ENCODE measurements at places on chromosomes 2 and 18.

DNA sequence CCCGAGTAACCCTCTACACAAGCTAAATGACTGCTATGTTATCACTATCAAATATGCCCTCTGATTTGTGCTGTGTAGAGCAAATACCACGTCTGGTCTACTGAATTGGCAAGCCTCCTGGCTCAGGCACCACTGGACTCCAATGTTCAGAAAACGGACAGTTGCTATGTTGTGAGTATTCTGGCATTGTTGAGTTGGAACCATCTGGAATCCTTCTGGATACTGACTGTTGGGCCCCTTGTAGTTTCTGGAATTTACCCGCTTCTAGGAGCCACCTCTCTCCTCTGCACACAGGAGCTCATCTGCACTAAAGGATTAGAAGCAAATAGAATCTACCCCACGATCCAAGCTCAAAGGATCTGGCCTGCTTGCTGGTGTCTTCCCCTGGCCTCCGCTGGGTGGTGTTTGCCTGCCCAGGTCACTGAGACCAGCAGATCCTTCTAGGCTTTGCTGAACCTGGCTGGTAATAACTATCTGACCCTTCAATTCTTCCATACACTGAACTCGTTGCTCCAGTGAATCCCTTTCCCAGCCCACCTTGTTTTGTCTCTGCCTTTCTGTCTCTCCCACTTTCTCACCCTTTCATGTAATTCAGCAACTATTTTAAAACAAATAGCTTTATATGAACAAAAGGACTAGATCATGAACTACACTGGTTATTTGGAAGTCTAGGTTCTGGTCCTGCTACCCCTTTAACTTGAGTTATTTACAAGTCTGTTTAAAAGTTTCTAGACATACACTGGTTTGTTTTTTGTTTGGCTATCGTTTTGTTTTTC, 2.1 kb upstream of the HAAO start:
- no peak for DNase-seq

GRCh38 chr2:173997269-173997668, 32.1 kb upstream of the SP3 start:
- DNase-seq = no peak

DNA sequence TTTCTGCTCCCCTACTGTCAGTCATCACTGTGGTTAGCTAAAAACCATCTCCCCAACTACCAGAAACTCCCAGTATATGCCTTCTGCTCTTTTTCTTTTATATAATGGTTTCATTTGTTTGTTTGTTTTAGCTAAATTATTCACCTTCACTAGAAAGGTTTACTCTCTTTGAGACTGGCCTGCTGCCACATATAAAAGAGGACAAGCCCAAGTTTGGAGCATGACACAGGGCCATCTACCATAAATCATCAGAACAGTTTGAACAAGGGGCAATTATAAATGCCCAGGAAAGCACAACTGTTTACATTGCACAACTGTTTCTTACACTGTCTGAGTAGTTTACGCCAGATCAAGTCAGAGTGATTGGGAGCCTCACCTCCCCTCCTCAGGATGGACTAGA, 471.0 kb upstream of the PIK3C3 start:
- DNase-seq = no peak

- DNase-seq = no peak
These were observed 26.6 kb upstream of the NAPG start for GRCh38 chr18:10499230-10499629.

- DNase-seq = no peak
These were observed 15.9 kb downstream of the DYM start for GRCh38 chr18:49444581-49444980.

DNA sequence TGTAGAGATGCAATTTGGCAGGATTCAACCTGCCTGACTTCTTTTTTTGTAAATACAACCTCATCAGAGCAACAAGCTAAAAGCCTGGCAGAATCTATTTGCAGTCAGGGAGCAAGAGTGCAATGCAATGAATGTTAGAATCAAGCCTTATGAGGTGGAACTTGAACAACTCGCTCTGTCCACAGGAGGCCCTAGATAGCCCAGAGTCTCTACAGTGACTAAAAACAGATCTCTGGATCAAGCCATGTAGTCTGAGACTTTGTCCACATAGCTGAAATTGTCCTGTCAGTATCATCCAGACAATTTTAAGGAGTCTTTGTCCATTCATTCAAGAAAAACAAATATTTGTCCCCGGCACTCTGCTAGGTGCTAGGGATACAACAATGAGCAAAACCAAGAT, 32.0 kb upstream of the CDK5R2 start:
- no peak for DNase-seq

- DNase-seq = no peak
These were observed 17.2 kb downstream of the SULT1C2 start for GRCh38 chr2:108305901-108306300.

- DNase-seq = no peak
These were observed 62.2 kb downstream of the PTRHD1 start for GRCh38 chr2:24731040-24731439.

- DNase-seq = no peak
These were observed 51.2 kb downstream of the MTCL1 start for GRCh38 chr18:8756571-8756970.

GRCh38 chr2:234514873-234515638, 18.2 kb upstream of the ARL4C start:
- DNase-seq = no peak

GRCh38 chr2:202592566-202592965, 42.2 kb upstream of the FAM117B start:
- no peak for DNase-seq

- DNase-seq = no peak
These were observed 529.4 kb downstream of the CCDC85A start for GRCh38 chr2:56713161-56713676.

DNA sequence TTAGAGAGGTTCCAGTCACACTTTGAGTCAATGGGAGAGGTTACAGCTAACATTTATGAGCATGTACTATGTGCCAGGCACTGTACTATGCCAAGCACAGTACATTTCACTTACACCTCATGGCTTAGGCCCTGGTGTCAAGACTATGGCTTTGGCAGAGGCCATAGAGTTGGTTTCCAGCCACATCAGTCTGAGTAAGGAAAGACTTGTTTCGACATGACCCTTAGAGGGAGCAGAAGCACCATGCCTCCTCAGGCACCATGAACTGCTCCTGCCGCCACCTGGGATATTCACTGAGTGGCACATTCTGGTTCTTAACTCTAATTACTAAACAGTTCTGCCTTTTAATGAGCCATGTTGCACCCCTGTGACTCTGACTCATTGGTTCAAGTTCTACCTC, 12.7 kb downstream of the DGUOK start:
- DNase-seq = no peak

DNA sequence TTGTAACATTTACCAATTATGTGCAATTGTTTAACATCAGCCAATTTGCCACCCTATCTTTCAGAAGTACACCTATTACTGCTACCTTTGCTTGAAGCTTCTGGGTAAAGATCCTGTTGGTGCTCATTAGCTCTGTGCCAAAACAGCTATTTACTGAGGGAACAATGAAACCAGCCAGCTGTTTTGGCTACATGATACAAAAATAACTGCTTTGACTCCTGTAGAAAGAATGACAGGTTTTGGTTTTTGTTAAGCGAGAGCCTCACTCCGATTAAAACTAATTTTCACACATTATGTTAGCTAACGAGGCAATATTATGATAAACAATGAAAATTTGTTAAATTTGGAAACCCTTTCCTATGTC, 907.0 kb downstream of the EPHA4 start:
- no peak for DNase-seq

- no peak for DNase-seq
These were observed 9.0 kb upstream of the DSEL start for GRCh38 chr18:67525328-67526099.

- no peak for DNase-seq
These were observed 32.8 kb upstream of the TMEM178A start for GRCh38 chr2:39632876-39633275.

DNA sequence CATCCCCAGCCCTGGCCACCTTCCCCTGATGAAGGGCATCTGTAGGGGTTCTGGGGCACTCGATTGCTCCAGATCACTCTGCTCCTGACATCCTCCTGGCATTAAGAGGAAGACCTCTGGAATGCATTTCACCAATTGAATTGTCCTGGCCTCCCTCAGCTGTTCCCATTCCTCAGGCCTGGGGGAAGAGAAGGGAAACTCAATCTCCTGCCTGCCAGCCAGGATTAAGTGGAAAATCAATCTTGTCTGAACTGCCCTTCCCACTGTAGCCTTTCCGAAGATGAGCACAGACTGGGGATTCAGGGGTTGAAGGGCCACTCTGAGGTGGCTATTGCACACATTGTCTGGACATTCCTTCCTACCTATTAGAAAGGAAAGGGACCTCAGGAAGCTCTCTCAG, 99.8 kb downstream of the ALK start:
- no peak for DNase-seq

GRCh38 chr2:61018318-61018755, 282 bp upstream of the PUS10 start:
- DNase-seq = no peak

DNA sequence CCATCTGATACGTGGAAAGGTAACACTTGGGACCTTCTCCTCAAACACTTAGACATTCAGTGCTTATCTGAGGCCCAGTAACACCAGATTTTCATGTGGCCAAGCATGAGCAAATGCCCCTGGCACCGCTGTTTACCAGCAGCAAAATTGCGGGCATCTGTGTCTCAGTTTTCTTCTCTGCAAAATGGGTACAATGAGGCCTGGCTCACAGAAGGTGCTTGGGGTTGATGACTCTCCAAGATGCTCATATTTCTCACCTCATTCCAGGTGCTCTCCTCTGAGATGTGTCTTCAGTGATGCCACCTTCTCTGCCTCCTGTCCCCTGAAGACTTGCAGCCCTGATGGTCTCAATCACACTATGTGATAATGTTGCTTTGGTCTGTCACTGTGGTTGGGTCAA, 321.7 kb downstream of the TSN start:
- no peak for DNase-seq

GRCh38 chr18:7950380-7951136, 383.4 kb downstream of the PTPRM start:
- no peak for DNase-seq

DNA sequence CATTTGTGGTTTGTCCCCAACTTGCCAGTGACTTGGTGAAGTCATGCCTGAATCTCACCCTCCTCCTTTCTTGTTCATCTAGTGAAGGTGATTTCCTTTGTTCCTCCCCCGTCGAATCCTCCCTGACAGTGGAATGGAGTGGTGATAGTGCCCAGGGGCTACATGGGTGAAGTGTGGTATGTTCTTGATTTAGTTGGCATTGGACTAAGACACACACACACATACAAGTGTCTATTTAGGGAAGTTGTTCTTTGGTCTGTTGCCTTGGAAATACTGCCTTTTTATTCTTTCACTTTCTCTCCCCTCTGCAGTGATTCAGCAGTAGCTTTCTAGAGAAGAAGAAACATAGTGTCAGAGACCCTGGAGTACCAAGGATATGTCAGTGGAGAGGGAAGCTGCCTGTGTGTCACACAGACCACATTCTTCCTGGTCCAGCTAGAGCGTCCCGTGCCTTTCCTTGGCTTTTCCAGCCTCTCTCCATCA, 10.9 kb downstream of the INPP4A start:
- no peak for DNase-seq

GRCh38 chr2:12763486-12763885, 46.8 kb downstream of the TRIB2 start:
- no peak for DNase-seq

DNA sequence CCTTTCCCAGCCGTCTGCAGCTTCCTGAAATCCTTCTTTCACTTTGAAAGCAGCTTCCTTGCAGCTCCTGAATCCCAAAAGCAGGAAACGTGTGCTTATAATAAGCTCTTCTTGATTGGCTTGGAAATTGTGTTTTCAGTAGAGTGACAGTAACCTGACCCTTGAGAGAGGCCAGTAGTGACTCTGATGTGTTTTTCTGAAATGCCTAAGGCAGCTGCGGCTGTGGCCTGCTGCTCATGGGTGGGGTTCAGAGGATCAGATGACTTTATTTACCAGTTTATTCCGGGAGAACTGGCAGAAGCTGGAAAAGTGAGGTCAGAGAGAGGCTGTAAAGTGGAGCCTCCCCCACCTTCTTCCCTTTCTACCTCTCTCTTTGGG, 31.9 kb upstream of the RPIA start:
- no peak for DNase-seq

DNA sequence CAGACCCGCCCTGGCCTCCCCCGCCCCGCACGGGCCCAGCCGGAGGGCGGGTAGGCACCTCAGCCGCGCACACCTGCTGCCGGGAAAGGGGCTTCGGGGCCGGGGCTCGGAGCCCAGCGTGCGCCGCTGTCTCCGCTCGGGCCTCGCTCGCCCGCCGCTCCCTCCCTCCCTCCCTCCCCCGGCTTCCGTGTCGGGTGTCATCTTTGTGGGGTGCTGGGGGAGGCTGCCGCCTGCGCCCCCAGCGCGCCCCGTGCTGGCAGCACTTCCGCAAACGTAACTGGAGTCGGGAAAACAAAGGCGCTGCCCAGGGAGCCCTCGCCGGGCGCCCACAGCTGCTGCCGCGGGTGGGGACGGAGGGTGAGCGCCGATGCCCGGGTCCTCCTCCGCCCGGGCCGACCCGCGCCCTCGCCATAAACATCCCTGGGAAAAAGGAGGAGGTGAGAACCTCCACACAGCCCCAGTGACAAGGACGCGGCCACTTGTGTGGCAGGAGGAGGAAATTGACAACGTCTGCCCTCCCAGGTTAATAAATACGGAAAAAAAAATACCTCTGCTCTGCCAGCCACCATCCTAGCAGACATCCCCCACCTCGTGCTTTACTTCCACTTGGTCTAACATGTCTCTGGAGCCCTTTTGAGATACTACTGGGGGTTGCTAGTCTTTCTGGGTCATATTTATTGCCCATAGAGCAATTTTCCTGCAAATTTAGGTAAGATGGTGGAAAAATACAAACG, 550 bp downstream of the MFSD6 start:
- peak; percentile 68 for DNase-seq

- DNase-seq = no peak
These were observed 166.1 kb downstream of the SMAD7 start for GRCh38 chr18:48784656-48785055.

- DNase-seq = no peak
These were observed 114.8 kb downstream of the BCL11A start for GRCh38 chr2:60438653-60439052.

- DNase-seq = no peak
These were observed 16.2 kb upstream of the TMEM178A start for GRCh38 chr2:39649511-39649910.

DNA sequence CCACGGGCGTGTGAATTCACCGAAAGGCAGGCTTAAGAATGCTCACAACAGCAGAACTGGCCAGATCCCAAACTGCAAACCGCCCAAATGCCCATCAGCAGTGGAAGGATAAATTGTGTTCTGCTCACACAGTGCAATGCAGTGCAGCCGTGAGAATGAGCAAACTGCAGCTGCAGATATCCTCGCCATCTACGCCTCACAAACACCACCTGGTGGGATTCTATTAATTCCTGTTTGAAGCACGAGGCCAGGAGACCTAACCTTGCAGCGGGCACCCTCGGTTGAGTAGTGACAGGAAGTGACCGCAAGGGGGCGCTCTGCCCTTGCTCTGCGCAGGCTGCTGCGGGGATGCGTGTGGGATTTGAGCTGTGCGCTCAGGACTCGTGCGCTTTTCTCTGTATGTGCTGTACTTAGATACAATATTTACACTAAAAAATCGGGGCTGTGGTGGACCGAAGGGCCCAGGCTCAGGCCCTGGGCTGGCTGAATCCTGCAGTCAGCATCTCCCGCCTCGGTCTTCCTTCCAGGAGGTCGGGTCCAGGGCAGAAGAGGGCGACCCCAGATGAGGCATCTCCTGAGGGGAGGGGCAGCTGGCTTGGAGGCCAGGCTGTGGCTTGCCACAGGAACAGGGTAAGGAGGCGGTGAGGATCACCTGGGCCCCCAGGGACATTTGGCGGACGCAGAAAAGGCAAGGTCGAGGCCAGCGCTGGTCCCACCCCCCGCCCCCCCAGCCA, 19.8 kb upstream of the PDIA6 start:
- DNase-seq = peak; percentile 72

Data from T-helper 1 cell (primary cell).